ENCODE measurements at places on chromosomes 12 and 14.

DNA sequence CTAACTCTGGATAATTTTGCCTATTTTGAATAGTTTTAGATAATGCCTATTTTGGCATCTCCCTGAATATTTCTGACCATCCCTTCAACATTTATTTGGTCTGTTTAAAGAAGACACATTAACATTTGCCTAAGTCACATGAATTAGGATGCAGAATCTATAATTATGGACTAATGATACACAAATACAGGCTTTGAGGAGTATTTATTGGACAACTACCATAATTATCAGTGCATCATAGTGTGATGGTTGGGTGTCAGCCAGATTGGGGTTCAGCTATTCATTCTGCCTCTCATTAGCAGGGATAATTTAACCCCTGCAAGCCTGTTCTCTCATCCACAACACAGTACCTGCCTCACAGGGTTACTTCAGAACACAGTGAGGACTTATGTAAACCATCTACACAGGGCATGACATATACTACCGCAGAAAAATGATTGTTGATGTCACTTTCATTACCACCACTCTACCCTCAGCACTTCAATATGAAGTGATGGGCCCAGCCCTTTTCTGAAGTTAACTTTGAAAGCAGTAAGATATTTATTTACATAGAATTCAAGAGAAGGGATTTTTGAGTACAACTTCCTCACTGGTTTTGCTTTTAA is 14.4 kb downstream of the PRKCH start:
- no peak for DNase-seq

GRCh38 chr12:131758016-131758739 is 47.3 kb downstream of the SFSWAP start:
- no peak for DNase-seq

DNA sequence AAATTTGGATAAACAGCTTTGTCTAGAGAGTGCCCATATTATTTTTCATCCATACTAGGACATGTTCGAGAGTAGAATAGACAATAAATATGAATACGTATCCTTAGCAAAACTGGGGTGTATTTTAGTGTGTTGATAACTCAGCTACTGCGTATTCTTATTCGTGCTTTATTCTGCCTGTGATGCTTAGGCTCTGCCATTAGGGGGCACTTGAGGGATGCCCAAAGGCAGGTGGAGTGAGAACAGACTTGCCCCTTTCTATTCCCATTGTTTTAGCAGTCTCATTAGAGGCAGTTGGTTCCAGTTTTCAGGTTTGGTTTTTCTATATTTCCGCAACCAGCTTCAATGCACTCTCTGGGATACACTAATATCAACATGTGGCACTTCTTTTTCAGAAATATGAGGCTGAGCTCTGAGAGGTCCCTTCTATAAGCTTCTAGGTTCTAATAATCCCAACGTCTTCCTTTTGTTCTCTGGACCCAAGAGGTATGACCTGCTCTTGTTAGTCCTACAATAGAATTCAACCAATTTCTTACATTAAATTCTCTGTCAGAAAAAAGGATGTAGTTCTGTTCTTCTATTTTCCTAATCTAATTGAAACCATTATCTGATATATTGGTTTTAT is 985.7 kb upstream of the FBXO33 start:
- no peak for DNase-seq

GRCh38 chr12:16352481-16352880 is 5.0 kb downstream of the MGST1 start:
- no peak for DNase-seq

GRCh38 chr12:8904665-8905064 is 9.6 kb upstream of the PHC1 start:
- no peak for DNase-seq

DNA sequence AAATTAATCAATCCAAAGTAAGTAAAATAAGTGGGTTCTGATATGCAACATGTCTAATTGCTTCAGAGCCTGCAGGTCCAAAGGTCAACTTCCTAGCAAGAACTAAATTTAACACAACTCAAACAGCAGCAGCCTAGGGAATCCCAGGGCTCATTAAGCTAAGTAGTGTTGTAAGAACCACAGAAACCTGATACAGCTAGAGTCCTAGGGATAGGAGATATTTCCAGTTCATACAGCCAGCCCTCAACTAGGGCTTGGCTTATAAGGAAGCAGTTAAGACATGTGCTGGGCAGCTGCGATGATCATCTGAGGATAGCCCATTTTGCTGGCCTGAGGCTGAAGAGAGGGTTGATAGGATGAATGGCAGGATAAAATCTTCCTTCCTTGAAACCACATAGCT is at the start of gene OR4Q3:
OR4Q3 (plus strand) TSS at position 316 of the 400 bp plus-strand sequence.
- DNase-seq = no peak

- DNase-seq = no peak
Observed at GRCh38 chr14:25250516-25250915, 200.6 kb upstream of the STXBP6 start.

DNA sequence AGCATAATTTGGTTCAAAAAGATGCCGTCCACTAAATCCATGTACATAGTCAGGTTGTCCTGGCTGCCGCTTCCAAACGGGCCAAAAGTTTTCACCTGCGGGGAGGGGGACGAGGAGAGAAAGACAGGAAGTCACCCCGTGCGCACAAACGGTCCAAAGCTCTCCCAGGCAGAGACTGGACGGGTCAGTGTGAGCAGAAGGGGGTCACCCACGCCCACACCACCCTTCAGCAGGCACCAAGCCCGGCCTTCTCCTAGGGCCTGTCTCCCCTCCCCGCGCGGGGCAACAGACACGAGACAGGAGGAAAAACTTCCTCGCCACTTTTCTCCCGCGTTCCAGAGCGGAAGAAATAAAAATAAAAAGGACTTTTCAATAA is 888 bp downstream of the CCDC88C start:
- DNase-seq = no peak

DNA sequence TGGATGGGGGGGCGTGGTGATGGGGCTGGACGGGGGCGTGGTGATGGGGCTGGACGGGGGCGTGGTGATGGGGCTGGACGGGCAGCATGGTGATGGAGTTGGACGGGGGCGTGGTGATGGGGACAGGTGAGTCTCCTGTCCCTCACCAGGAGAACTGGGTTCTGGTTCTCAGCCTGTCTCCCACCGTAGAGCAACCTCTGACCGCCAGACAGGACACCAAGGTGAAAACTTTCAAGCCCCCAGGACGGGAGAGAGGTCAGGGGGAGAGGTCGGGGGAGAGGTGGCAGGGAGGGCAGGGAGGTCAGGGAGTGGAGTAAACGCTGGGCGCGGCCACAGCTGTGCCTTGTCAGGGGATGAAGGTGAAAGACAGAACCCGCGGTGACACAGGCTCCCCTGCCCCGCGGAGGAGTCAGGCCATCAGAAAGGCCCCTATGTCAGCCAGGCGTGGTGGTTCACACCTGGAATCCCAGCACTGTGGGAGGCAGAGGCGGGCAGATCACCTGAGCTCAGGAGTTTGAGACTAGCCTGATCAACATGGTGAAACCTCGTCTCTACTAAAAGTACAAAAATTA is 84.6 kb downstream of the GALNT9 start:
- DNase-seq = no peak

DNA sequence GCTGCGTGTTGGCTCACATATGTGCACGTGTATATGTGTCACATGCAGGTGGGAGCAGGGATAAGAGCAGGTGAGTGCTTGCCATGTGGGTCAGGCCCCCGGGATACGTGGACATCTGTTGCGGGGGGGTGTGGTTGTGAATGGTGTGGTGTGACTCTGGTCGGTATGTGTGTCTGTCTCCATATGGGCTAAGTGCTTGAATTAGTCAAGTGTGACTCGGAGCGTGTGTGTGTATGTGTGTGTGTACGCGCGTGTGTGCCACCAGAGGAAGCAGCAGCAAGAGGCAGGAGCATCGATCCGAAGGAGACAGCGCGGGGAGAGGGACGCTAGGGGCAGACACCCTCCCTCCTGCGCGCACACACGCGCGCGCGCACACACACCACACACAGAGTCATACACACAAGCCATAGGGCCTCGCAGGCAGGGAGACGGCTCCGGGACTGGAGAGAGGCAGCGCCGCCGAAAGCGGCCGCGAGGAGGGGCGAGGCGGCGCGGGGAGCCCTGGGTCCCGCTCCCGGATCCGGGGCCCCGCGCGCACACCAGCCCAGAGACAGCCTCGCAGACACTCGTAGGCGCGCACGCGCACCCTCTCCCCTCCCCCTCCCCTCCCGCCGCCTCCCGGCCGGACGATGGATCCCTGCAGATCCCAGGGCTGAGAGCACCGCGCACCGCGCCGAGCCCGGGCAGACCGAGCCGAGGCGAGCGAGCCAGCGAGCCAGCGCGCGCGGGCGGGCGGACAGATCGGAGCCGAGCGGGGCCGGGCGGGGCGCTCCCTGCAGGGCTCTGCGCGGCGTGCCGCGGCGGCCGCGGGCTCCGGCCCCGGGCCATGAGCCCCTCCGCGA is at the start of gene ASIC1:
ASIC1 (plus strand) TSS at position 597 of the 842 bp plus-strand sequence. CDS start 1,171 bp downstream, outside the sequence.
- peak; percentile 19 for DNase-seq

Measured in GOT3 (cell line).